ENCODE measurements at places on chromosomes 3 and 15.

DNA sequence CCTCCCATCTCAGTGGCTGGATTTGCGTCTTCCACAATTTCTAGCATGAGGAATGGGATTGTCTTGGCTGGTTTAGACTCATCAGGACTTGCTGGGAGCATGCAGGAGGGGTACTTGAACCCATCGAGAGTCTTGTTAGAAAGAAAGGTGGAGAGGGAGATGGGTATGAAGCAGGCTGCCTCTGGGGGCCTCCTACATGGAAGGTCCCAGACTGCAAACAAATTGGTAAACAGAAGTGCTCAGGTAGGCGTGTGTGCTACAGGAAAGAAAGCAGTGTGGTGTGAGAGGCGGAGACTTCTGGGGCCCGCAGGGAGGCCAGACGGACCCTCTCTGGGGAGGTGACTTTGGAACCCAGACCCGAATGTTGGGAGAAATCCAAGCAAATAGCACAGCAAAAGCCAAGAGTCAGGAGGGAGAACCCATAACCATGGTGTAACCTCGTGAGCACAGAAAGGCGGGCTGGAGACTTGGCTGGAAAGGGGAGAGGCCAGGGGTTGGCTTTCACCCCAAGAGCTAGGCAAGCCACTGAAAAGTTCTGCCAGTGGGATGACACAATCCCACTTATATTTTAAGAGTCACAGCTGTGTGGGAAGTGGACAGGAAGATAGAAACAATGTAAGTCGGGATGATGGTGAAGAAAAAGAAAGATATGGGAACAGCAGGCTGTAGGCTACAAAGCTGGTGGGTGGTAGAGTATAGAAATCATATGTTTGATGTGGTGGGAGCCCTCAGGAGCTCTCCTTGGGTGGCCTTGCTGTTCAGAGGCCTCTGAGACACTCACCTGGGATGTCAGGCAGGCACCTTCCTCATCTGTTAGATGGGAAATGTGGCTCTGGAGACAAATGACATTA lies 130.1 kb upstream of the PRR20G start:
- no peak for DNase-seq

DNA sequence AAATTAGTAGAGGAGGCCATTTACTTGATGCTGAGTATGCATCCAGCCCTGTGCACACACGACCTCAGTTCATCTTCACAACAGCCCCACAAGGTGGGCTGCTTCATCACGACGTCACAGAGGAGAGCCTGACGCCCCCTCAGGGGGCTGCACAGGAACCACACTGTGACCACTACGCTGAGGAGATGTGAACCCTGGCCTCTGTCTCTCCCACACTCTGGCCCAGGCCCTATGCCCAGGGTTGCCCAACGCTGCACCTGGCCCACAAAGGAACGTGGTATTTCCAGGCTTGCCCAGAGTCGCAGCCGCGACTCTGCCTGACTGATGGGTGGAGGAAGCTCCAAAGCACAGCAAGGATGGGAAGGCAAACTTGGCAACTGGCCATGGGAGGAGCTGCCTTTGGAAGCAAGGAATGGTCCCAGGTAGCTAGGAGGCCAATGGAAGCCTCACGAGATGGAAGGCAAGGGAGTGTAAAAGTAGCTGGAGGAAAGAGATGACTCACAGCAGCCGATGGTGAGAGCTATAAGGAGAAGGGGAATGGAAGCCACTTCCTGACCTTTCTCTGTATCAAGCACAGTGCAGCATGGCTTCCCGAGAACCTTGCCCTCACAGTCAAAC lies 226.0 kb downstream of the KLF13 start:
- DNase-seq, result no peak

DNA sequence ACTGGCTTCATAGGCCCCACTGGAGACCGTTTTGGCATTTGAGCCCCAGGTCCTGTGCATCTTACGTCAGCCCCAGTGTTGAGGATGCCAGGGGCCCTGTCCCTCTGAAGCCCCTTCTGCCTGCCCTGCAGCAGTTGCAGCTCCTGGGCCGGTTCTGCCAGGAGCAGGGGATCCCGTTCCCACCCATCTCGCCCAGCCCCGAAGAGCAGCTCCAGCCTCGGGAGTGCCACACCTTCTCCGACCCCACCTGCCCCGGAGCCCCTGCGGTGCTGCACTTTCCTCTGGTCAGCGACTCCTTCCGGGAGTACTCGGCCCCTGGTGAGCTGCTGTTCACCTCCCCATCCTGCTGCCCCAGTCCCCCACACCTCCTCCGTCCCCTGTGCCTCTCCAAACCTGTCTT lies 8.6 kb downstream of the PLA2G4B start:
- DNase-seq, result no peak

DNA sequence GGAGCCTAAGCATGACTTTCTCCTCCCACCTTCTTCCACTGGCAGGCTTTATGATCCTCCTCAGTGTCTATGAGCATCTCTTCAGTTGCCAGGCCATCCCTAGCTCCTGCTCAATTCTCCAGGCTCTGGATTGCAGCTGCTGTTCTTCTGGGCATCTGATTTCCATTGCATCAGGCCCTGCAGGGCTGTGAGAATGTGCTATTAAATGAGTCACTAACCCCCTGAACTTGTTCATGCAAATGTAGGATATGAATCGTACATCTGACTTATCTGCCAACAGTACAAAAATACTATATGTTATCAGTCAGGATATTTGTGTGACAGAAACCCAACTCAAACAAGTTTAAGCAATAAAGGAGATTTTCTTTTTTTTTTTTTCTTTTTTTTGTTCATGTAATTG lies 11.9 kb downstream of the GPR176 start:
- no peak for DNase-seq

GRCh38 chr3:37993820-37994638 lies 3.4 kb downstream of the VILL start:
- peak; percentile 84 for DNase-seq

- DNase-seq, result no peak
Observed at GRCh38 chr3:170180079-170180907, 1.2 kb downstream of the PHC3 start.

DNA sequence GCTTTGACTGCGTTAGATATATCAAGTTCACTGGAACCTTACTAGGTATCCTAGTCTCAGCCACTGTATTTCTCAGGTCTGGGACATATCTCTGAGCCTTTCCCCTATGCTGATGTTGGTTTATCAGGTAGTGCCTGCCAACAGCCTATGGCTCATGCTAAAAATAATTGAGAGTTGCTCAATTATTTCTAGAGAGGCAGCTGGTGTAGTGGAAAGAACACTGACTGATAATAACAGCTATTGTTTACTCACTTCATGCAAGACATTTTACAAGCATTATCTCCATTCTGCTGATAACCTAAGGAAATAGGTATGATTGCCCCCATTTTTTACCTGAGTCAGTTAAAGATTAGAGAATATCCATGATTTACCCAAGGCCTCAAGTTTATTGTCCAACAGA lies 231.4 kb downstream of the LRRN1 start:
- DNase-seq, result no peak

DNA sequence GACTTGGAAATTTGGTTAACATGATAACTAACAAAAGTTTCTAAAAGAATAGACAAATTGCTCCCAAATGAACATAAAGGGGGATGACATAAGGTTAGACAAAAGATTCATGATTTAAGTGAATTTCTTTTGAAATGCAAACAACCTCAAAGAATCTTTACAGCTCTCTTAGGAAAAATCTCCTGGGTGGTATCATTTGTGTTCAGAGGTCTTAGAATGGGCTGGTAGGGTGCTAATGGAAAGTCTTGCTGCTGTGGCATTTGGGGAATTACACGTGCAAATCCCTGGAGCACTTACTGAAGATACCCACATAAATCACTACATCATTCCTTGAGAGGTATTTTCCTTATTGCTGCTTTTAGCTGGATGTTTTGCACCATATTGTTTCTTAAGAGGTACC lies 14.4 kb upstream of the ROBO2 start:
- DNase-seq, result no peak

- DNase-seq, result no peak
Observed at GRCh38 chr15:89085289-89085926, 2.8 kb upstream of the ABHD2 start.

DNA sequence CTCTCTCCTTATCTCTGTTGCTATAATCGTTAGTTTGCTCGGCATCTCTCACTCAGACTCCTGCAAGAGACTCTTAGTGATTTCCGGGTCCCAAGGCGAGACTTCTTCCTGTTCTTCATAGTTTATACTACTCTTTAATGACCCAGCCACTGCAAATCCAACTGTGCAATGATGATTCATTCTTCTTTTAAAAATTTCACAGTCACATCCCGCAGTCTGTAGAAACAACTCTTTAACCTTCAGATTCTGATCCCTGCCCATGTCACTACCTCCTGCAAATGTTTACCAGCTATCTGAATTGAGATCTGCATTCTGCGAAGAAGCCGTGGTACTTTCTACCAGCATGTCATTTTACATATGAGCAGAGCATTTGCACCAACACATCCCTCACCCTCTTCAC lies 2.8 kb upstream of the VGLL3 start:
- no peak for DNase-seq

GRCh38 chr15:85151861-85152260 lies 170.2 kb downstream of the PDE8A start:
- DNase-seq, result no peak

DNA sequence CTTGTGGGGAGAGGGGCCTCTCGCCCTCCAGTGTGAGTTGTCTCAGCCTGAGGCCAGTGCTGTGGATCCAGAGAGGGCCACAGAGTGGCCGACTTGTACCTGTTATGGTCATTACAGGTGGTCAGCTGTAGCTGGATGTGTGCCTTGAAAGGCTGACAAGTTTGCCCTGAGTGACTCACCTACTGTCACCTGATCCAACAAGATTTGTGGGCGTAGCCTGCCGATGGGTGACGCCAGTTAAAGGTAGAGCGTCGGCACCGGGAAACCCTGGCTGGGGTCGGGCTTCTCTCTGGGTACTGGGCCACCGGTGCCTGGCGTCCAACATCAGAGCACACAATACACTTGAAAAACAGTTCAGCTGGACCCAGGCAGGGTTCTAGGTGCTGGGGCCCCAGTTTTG lies 2.8 kb upstream of the ISG20 start:
- no peak for DNase-seq

GRCh38 chr3:63927422-63928280 lies 15.5 kb upstream of the SCAANT1 start:
- DNase-seq, result no peak

GRCh38 chr3:66312039-66312438 lies 91.2 kb downstream of the SLC25A26 start:
- DNase-seq, result no peak

DNA sequence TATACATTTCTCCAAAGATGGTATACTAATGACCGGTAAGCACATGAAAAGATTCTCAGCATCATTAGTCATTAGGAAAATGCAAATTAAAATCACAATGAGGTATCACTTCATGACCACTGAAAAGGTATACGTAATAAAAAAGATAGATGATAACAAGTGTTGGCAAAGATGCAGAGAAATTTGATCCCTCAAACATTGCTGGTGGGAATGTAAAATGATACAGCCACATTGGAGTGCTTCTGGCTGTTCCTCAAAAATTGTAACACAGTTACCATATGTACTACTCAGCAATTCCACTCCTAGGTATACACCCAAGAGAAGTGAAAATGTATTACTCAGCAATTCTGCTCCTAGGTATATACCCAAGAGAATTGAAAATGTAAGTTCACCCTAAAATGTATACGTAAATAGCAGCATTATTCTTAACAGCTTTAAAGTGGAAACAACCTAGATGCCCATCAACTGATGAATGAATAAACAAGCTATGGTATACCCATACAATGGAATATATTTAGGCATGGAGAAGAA lies 25.0 kb upstream of the KY start:
- no peak for DNase-seq

DNA sequence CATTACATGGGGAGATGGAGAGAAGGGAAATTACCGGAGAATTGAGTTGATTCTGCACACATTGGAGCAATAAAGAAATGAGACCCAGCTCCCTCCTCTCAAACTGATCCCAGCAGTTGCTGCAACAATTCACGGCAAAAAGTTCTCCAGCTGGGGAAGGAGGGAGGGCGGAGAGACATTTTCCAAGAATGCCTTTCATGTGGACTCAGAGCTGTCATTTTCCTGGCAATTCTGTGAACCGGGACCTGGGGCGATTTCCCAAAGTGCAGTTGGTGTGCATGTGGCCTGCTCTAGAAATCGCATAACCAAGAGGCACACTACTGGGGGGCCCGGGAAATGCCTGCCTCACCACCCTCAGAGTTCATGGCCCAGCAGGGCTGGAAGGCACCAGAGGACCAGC lies 48.7 kb upstream of the IREB2 start:
- DNase-seq, result no peak

DNA sequence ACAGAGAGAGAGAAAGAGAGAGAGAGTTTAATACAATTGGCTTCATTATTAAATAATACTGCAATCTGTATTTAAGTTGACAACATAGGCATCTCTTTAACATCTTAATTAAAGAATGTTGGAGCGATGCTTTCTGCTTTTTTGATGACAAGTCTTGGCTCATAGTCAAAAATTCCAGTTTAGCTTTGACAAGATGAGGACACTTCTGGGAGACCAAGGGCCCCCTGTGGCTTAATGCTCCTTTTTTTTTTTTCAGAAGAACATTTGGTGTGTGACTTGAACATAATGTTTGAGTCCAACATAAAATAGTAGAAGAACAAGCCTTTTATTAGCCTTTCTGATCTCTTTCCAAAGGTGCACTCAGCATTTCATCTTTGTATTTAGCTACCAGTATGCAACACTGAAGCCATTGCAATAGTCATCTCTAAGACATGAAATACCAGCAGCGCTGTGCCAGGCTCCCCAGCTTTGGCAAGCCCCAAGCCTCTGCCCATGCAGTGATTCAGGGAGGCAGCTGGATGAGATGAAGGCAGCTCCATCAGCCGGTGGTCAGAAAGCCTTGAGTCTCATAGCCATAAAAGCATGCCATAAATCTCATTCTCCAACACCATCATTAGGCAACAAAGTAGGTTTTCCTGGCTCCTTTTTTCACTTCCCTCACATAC lies 349.4 kb upstream of the SEMA6D start:
- no peak for DNase-seq

GRCh38 chr3:41716471-41716870 lies 245.4 kb downstream of the ULK4 start:
- DNase-seq, result no peak

DNA sequence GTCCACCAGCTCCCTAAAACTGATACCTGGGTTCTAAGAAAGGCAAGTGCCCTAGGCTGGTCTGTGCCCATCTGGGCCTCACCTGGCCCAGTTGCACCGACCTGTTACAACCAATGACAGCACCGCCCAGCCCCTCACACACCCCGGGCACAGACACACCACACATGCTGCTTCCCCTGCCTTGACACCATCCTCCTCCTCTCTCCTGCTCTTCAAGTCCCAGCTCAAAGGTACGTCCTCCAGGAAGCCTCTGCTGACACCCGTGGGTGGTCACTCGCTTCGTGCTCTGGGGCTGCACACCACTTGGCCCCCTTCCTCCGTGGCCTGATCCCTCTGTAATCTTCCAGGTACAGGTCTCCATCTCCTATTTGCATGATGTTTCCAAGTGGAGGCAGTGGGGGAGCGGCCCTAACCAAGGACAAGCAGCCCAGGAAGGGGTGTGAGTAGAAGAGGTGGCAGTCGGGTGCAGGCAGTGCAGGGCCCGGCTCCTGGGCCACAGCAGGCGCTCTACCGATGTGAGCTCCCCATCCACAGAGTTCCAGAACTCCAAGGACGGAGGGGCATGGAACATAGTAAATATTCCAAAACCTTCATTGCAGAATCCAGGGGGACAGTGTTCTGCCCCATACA lies 144.6 kb downstream of the NUP210 start:
- no peak for DNase-seq
